ENCODE measurements at places on chromosomes 1 and 21.

DNA sequence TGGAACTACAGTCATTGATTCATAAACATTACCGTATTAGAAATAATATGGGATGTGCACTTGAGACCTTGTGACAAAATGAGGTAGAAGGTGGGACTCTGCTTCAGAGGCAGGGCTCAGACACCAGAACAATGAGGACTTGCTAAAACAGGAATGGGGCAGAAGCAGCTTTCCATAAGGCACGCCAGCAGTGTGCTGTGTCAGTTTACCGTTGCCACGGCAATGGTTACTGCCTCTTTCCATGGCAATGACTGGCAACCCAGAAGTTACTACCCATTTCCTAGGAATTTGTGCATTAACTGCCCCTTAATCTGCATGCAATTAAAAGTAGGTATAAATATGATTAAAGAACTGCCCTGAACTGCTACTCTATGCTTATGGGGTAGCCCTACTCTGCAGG lies 169.0 kb downstream of the CHRM3 start:
- no peak for DNase-seq

DNA sequence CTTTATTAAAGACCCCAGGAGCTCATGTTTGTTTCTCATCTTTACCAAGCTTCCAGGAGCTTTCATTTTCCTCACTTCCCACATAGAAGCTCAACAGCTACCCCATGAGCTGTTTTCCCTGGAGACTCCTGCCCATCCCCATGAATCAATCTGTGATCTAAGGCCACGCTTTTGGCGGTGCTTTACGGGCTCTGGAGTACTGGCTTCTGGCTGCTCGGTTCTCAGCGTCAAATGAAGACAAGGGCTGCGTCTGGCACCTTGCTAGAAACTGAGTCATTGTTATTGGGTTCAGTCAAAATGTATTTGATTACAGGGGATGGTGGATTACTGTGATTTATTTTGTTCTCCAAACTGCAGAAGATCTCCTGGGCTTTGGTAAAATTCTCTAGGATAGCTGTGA lies 39.9 kb downstream of the ACP6 start:
- DNase-seq, result no peak

GRCh38 chr1:52916241-52916975 lies 5.1 kb downstream of the ECHDC2 start:
- no peak for DNase-seq

- no peak for DNase-seq
Observed at GRCh38 chr1:228095938-228096337, 7.2 kb downstream of the C1orf35 start.

GRCh38 chr21:44938772-44939531 lies 877 bp upstream of the SLX9 start:
- no peak for DNase-seq

- no peak for DNase-seq
Observed at GRCh38 chr1:162375463-162375862, 1.2 kb downstream of the SPATA46 start.
